ENCODE measurements at places on chromosomes 7 and 10.

DNA sequence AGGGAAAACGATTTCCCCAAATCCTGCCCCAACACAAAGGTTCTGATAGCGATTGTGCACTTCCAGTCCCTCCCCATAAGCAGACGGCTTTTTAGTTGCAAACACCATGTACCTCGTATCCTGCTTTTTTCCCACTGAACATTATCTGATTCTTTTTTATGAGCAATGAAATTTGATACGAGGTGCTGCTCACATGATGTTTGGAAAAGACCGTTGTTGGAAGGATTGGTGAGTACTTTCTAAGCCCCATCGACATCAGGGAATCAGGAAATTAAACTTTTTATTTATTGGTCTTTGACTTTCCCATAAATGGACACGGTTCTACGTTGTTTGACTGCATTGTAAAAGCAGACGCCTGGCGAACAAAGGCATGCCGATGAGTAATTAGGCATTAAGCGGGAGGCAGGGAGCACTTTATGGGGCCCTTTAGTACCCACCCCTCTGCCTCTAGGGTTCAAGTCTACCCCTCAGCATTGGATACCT lies 49.4 kb downstream of the TEX36 start:
- DNase-seq: no peak

DNA sequence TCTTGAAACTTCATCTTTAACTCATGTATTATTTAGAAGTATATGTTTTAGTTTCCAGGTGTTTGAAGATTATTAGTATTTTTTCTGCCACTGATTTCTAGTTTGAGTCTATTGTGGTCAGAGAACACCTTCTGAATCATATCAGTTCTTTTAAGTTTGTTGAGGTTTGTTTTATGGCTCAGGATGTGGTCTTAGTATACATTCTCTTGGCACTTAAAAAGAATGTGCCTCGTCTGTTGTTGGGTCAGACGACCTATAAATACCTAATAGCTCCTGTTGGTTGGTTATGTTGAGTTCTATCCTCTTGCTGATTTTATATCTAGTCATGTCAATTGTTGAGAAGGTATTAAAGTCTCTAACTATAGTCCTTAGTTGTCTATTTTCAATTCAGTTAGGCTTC lies 15.9 kb downstream of the TDRD1 start:
- DNase-seq: no peak

- DNase-seq: peak; percentile 34
Observed at GRCh38 chr10:15188603-15189002, 20.1 kb upstream of the NMT2 start.

- DNase-seq: no peak
Observed at GRCh38 chr10:61883371-61884025, 18.0 kb upstream of the ARID5B start.

DNA sequence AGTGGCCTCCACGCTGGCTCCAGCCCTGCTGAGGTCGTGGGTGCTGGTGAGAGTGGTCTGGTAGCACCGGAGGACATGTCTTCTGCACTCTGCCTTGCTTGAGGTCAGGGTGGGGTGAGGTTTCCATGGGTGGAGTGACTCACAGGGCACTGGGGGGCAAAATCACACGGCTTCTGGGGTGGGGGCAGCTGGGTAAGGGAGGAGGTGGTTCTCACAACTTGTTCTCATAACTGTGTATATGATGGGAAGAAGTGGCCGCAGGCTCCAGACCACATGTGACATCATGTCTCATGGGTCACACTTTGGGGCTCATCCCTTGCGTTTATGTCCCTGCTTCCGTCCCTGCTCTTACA lies 884 bp upstream of the PRF1 start:
- DNase-seq: peak; percentile 10

Measured in activated CD4-positive, alpha-beta T cell treated with anti-CD3 and anti-CD28 coated beads, Interleukin-2, amount 50 U/mL, for 1 hour (primary cell).